ENCODE measurements at places on chromosomes 7 and 10.

DNA sequence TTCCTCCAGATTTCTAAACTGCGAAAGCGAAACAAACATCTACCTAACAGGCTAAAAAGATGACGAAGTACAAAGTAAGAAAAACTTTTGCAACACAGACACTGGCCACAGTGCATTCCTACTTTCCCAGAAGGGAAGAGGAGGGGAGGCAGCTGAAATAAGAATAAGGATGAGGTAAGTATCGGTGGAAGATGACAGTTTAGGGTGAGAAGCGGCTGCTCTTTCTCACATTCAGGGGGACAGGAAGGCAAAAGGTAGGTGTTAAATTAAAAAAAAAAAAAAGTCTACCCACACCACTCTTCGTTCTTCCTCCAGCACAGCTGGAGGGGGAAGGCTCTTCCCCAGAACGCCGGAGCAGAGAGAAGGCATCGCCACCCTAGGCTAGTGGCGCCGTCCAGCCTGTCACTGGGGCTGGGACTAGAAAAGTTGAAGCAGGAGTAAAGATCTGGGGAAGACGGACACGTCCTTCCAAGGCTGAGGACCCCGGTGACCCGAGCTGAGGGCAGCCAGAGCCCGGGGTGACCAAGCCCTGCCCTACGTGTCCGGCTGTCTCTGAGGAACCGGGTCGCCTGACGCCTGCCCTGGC lies 846 bp downstream of the DNAJC1 start:
- no peak for DNase-seq

DNA sequence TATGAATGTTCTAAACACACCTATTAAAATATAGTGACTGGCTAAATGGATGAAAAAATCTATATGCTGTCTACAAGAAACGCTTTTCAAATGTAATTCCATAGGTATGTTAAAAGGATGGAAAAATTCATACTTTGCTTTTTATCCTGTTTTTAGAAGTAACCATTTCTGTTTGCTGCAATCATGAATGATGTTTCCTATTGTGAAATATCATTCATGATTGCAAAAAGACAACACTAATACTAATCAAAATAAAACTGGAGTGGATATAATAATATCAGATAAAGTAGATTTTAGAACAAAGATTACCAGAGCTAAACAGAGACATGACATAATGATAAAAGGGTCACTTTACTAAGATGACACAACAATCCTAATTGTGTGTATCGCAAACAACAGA lies 138.2 kb downstream of the FANK1 start:
- no peak for DNase-seq

GRCh38 chr7:131109011-131109758 lies 218.5 kb upstream of the MKLN1 start:
- no peak for DNase-seq

- DNase-seq, result no peak
These were observed 227.8 kb downstream of the CELF2 start for GRCh38 chr10:11245510-11245909.

DNA sequence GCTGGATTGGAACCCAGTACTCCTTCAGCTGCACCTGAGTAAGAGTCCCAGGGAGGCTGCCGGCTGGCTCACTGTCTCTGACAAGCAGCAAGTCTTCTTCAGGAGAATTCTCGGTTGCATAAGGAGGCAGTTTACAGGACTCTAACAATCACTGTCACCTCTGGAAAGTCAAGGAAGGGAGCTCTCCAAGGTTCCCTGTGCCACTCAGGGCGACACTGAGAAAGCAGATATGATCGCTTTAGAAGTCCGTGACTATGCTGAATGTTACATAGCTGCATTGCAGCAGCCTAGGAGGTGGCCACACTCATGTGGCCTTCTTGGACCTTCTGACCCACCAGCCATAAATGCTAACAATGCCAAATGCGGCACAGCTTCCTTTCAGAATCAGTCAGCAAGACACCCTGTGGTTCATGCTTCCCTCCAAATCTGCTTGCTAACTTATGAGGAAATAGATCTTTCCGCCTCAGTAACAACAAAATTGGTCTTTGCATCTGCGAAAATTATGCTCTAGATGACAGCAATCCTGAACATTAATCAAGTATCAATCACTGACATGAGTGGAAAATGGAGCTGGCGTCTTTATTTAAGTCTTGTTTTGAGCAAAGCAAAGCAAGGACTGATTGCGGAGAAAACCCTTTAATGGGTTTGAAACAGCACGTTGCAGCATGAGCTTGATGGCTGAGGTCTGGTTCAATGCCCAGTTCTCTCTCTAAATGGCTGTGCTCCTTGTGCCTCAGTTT lies 132.9 kb downstream of the ATXN7L1 start:
- no peak for DNase-seq

DNA sequence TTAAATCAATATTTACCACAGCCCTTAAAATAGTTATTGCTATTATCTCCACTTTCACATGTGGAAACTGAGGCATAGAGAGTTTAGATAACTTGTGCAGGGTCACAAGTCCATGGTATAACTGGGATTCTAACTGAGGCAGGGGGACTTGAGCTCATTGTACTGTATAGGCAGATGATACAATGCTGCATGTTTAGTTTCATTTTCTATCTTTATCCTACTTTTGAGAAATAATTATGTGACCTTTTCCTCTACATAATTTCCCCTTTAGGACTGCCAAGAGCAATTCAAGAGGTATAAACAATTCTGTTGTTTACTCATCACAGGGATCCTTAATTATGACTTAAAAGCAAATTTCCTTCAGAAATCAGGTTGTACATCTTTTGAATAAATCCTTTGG lies 193.1 kb downstream of the SUGCT start:
- no peak for DNase-seq

- no peak for DNase-seq
These were observed 75.1 kb downstream of the EBF3 start for GRCh38 chr10:129888784-129889616.
